ENCODE measurements at places on chromosomes 3 and 15.

DNA sequence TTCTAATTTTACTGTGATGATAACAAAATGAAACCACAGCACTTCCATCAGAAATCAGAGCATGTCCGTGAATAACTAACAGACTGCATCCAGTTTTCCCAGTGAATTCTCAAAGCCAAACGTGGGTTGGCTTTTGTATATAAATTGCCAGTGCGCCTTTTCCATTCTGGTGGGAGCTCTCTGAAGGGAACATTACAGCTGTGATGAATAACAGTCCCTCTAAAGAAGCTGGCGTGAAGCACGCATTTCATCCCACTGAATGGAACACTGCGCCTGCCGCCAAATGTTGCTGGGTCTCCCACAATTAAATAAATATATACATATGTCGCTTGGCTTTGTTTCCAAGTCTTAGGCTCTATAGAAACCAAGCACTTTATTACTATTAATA is 113.0 kb upstream of the PFN2 start:
- DNase-seq: no peak

- no peak for DNase-seq
Observed at GRCh38 chr3:14248477-14248848, 69.8 kb downstream of the LSM3 start.

- DNase-seq: peak; percentile 14
Observed at GRCh38 chr3:108780235-108780634, 23.0 kb upstream of the RETNLB start.

DNA sequence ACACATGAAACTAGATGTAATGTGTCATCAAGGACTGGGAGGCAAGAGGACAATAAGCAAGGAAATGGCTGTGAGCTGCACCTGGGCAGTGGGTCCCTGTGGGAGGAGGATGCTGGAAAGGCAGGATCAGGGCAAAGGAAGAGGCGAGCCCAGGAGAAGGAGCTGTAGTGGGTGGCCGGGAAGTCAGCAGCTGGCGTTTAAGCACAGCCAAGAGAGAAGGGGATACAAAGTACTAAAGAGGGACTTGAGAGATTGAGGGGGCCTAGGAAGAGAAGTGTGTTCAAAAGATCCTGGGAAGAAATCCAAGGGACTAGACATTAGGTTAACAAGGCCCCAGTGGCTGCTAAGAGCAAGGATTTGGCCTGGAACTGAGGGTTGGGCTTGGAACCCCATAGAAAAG is 188.5 kb upstream of the SLC24A5 start:
- no peak for DNase-seq

GRCh38 chr15:49382394-49382793 is 40.6 kb upstream of the FGF7 start:
- no peak for DNase-seq

- DNase-seq: no peak
Observed at GRCh38 chr15:75349851-75350588, 3.2 kb downstream of the NEIL1 start.

DNA sequence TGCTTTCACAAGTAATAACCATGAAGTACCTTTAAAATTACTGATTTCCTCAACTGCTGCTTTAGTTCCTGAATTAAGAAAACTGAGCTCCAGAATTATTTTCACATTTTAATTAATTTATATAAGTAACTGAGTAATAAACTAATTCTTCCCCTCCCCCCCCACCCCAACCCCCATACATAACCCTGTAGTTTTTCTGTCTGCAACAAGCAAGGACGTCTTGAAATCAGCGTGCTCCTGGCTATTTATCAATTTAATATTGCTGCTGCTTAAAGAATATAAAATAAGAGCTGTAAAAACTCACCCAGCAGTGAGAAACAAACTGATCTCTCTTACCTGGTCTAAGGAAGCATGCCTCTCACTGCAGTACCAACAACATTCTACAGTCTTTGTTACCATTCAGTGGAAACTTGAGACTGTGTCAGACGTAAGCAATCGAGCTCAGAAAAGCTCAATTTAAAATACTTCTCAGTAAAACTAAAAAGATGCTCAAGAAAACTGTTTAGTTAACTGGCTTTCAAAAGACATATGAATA is 121.0 kb downstream of the TFDP2 start:
- no peak for DNase-seq

- DNase-seq: no peak
Observed at GRCh38 chr3:196193736-196194541, 17.3 kb downstream of the ZDHHC19 start.

- no peak for DNase-seq
Observed at GRCh38 chr15:98226578-98226977, 266.1 kb downstream of the ARRDC4 start.

DNA sequence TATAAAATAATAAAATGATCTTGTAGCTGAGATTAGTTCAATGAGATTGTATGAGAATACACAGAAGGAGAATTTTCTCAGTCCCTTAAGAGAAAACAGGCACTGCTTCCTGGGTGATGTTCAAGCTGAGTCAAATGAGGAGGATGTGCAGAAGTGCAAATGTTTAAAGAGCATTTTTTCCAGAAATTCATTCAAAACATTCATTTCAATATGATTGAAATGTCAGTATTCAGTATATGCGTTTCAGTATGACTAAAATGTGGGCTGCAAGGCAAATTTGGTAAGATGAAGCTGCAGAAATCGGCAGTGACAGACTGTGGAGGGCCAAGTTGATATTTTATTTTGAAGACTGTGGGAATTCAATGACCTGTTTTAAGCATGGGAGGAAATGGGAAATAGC is 19.3 kb upstream of the PYDC2 start:
- DNase-seq: no peak
